ENCODE measurements at places on chromosomes 12 and 14.
A peak's percentile ranks its signal among the peaks of the same experiment; 100 is the strongest.

- peaks cover 48% of the 10 kb centered on the region for H3K36me3 ChIP-seq
- no peaks in the 10 kb centered on the region for H3K27me3 ChIP-seq
- no peak overlapping the region for H3K4me3 ChIP-seq
These were observed 70.1 kb upstream of the STRN3 start for GRCh38 chr14:31096255-31096654.

- peaks cover 22% of the 10 kb centered on the region for H3K27me3 ChIP-seq
- no peaks in the 10 kb centered on the region for H3K36me3 ChIP-seq
- H3K4me1 ChIP-seq, result no peaks in the 10 kb centered on the region
- H3K4me3 ChIP-seq, result no peak overlapping the region
These were observed 156.6 kb downstream of the TSPAN9 start for GRCh38 chr12:3233797-3234196.

DNA sequence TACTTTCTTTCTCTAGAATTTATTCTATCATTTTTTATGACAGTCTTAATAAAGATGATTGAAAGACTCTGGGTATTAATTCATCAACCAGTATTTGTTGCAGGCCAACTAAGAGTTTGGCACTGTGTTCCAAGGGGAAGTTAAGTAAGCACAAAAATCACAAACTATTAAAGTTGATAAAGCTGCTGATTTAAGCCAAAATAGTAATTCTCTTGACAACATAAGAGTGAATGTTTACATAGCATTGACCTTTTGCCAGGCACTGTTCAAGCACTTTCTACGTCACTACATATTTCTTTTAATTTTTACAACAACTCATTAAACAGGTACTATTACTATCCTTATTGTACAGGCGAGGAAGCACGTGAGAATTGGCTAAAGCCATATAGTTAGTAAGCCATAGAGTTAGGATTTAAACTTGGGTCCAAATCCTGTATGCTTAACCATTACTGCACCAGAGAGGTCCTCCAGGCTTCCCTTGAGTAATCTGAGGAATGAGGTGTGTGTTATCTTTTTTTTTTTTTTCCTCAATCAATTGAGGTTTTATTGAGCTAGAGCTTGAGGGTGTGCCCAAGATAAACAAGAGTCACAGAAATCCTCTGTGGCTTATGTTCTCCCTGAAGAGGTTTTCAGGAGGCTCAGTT, 1009.6 kb downstream of the DIO2 start:
- H3K27me3 ChIP-seq, result no peaks in the 10 kb centered on the region
- no peaks in the 10 kb centered on the region for H3K4me1 ChIP-seq
- H3K27ac ChIP-seq, result no peak overlapping the region
- H3K4me3 ChIP-seq, result no peak overlapping the region

- no peak overlapping the region for H3K4me3 ChIP-seq
- no peak overlapping the region for H3K27ac ChIP-seq
- H3K27me3 ChIP-seq, result no peaks in the 10 kb centered on the region
These were observed 356.9 kb upstream of the STXBP6 start for GRCh38 chr14:25406818-25407217.

DNA sequence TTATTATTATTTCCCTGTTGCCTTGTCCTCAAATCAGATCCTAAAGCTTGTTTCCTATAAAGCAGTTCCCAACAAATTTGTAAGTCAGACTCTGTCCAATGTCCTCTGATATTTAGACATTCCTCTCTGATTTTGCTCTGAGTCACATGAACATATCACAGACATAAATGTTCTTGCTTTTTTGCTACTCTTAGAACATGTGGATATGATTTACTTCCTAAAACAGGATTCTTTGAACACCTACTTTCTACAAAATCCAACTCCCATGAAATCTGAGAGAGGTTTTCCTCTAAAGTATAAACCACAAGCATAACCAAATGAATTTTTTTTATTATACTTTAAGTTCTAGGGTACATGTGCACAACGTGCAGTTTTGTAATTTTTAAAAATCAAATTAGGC, 181.3 kb upstream of the SLC38A2 start:
- no peaks in the 10 kb centered on the region for H3K27me3 ChIP-seq
- DNase-seq, result no peak
- H3K4me3 ChIP-seq, result no peak overlapping the region
- H3K36me3 ChIP-seq, result peaks cover 3% of the 10 kb centered on the region
- H3K4me1 ChIP-seq, result peaks cover 76% of the 10 kb centered on the region

GRCh38 chr14:105283899-105284298, 16.9 kb downstream of the BRF1 start:
- H3K36me3 ChIP-seq, result peaks cover 33% of the 10 kb centered on the region
- H3K4me3 ChIP-seq, result no peak overlapping the region
- peaks cover 31% of the 10 kb centered on the region for H3K4me1 ChIP-seq
- DNase-seq, result no peak
- H3K27ac ChIP-seq, result peak overlapping the region; percentile 71

DNA sequence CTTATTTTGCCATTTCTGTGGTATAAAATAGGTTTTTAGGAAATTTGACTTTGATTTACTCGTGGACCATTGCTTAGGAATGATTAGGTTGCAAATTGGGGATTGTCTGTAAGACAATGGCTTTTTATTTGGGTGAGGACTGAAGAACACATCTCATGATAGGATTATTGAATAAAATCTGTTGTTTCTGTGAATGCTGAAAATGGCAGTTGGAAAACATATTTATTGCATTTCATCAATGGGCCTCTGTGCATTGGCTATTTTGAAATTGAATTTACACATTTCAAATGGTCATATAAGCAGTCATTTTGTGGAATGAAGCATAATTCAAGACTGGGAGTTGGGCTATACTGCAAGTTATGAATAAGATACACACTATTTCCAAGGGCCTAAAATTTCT, 46.0 kb downstream of the FGD4 start:
- H3K36me3 ChIP-seq, result no peaks in the 10 kb centered on the region
- H3K27ac ChIP-seq, result no peak overlapping the region
- H3K27me3 ChIP-seq, result no peaks in the 10 kb centered on the region
- no peak overlapping the region for H3K4me3 ChIP-seq
- no peak for DNase-seq

GRCh38 chr14:97544571-97544970, 747.4 kb downstream of the VRK1 start:
- no peaks in the 10 kb centered on the region for H3K36me3 ChIP-seq
- no peak overlapping the region for H3K4me3 ChIP-seq

DNA sequence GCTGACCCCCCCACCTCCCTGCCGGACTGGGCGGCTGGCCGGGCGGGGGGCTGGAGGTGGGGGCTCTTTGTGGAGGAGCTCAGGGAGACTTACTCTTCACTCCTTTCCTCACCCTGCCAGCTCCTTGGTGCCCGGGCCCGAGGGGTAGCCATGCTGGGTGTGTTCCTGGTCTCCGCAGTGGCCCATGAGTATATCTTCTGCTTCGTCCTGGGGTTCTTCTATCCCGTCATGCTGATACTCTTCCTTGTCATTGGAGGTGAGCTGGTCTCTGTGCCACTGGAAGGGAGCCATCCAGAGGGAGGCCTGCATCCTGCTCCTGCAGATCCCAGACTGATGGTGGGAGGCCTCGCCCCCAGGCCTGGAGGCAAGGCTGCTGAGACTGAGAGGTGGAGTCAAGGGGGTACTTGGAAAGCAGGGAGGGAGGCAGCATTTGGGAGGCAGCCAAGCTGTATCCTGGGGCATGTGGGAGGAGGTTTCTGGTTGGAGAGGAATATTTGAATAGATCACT, 19.7 kb downstream of the SOAT2 start:
- H3K4me1 ChIP-seq, result no peaks in the 10 kb centered on the region
- no peak for DNase-seq
- H3K27me3 ChIP-seq, result no peaks in the 10 kb centered on the region
- H3K4me3 ChIP-seq, result no peak overlapping the region
- no peak overlapping the region for H3K27ac ChIP-seq
- no peaks in the 10 kb centered on the region for H3K36me3 ChIP-seq
